DMS53 (cell line): ENCODE measurements at places on chromosomes 2 and 18.

DNA sequence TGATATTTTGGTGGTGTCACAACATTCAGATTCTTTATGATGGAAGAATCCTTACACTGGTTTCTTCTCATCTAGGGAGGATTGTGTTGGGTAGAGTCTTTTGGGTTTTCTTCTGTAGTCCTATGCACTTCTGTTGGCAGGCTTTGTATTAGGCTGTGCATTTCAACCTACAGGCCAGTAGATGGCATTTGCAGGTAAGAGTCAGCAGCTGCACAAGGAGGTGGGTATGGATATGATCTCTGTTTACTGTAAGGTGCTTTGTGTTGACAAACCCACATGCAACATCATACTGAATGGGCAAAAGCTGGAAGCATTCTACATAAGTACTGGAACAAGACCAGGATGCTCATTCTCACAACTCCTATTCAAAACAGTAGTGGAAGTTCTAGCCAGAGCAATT, 656.8 kb downstream of the METTL4 start:
- DNase-seq, result peak; percentile 93

- peak; percentile 59 for DNase-seq
These were observed 167.6 kb upstream of the ACAA2 start for GRCh38 chr18:49980896-49981295.

DNA sequence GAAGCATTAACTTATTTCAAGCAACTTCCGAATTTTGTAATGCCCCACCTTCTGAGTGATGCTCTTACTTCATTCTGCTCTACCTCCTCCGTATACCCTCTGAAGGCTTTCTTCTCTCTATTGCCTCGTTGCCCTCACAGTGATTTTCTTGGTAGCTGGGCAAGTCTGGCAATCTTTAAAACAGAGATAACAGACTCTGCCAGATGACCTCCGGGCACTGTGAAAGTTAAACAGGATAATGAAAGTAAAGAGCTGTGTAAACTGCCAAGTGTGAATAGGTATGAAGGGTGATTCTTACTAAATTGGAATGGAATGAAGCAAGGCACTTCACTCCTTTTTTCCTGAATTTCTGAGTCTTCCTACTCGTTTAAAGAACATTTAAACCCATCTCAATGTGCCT, 207.3 kb upstream of the GYPC start:
- no peak for DNase-seq

DNA sequence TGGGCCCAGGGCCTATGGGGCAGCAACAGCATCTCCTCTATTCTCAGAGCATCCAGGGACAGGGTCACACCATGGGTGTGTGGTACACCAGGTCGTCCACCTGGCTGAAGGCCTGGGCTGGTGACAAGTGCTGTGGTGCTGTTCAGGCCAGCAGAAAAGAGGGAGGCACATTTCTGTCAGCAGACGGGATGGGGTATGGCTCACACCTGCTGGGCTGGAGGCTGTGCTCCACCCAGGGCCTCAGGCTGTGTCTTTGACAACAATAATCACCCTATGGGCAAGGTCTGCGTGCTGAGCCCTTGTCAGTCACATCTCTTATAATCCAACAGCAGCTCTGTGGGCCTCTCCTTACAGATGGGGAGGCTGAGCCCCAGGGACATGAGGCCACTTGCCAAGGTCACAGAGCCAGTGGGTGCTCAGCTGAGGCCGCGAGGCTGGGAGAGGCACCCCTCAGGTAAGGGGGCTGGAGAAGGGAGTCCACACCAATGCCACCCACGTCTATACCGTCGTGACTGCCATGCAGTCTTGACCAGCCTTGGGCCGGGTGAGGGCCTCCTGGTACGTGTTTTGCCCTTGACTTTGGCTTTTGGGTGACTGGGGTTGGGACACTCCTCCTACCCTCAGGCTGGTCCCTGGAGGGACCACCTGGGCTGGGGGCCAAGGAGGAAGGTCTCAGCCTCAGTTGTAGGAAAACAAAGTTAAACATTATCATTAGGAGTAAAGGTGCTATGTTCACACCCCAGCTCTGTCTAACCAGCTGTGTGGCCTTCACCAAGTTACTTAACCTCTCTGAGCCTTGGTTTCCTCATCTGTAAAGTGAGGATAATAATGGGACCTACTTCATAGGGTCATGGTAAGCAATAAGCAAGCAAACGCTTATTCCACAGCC, 5.6 kb upstream of the HS6ST1 start:
- DNase-seq, result no peak

- DNase-seq, result no peak
These were observed 86.6 kb downstream of the WDSUB1 start for GRCh38 chr2:159199761-159200465.

GRCh38 chr18:68837665-68838451, 40.0 kb downstream of the CCDC102B start:
- no peak for DNase-seq

DNA sequence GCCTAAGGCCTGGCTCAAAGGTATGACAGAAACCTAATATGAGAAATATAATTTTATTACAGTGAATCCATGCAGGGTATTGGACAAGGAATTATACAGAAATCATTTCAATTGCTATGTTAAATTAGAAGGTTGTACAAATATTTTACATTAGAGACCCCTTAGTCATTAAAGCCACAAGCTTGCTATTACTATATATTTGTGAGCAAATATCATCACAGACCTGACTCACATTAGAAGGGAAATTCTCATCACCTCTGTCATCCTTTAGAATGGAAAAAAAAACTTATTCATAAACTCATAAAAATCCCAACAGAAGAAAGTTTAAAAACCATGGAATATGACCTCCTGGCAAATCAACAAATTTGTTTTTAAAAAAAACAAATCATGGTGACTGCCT, 277.9 kb downstream of the DCC start:
- no peak for DNase-seq

GRCh38 chr18:34598120-34598635, 111.9 kb upstream of the DTNA start:
- DNase-seq, result no peak

- peak; percentile 100 for DNase-seq
These were observed 64.7 kb downstream of the LRRFIP1 start for GRCh38 chr2:237691908-237692600.

GRCh38 chr2:28643911-28644334, 107.7 kb upstream of the PPP1CB start:
- DNase-seq, result no peak

- DNase-seq, result no peak
These were observed 37.7 kb upstream of the MEX3C start for GRCh38 chr18:51235009-51235789.

- DNase-seq, result no peak
These were observed 18.1 kb upstream of the PGAP1 start for GRCh38 chr2:196944570-196944969.

GRCh38 chr18:12516049-12516630, 108.4 kb downstream of the PRELID3A start:
- no peak for DNase-seq

GRCh38 chr2:156329927-156330726, 2.4 kb downstream of the NR4A2 start:
- no peak for DNase-seq

DNA sequence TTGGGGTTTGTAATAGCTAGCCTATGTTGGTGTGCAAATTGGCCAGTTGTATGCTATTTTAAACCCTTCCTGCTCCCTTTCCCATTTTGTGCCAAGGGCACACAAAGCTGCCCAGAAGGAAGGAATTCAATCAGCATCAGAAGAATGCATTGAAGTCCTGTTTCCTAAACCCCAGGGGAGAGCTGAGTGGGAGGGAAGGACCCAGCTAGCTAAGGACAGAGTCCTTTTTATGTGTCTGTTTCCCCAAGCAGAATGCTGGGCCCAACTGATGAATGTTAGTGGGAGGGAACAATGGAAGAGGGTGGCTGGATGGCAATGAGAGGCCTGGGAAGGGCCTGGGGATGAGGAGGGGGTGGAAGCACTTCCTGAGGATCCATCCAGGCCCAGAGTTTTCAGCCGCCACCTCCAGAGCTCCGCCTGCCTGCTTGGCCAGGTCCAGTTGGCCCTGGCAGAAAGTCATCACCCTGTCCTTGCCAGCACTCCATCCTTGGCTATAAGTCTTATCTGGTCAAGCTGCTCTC, 32.7 kb downstream of the MEX3C start:
- no peak for DNase-seq

GRCh38 chr18:6865251-6865650, 135.7 kb downstream of the ARHGAP28 start:
- no peak for DNase-seq

GRCh38 chr2:239330836-239331235, 70.0 kb downstream of the HDAC4 start:
- no peak for DNase-seq

DNA sequence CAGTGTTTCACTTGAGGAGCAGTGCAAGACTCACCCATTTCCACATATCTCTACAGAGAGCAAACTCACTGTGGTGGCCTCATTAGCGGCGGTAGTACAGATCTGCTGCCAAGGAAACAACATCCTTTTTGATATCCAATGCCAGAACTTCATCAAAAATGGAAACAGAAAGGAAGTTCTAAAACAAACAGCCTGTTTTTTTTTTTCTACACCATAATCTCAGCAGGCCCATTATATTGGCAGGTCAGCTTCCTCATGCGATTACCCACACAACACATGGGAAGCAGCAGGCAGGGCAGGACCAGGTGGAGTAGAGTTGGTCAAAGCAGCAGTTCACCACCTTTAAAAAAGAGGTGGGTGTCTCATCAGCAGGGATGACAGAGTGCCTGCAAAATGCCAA, 678.9 kb upstream of the CELF4 start:
- DNase-seq, result no peak

DNA sequence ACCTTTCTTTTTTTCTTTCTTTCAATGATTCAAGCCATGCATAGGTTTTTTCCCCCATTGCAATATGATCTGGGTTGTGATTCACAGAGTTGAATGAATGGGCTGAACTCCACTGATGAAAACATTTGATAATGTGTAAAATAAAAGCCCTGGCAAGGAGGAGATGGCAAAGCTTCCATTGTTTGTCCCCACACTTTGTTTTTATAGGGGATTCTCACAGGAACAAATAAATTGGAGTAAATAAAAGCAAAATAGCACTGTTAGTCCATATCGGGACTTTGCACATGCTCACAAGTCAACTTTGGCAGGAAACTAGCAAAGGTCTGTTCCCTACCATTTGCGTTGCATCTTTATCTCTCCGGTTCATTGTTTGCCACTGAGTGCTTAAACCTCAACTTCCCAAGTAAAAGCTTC, 55.7 kb downstream of the MEIS1 start:
- DNase-seq, result peak; percentile 10
